ENCODE measurements at places on chromosomes 2 and 18.
A peak's percentile ranks its signal among the peaks of the same experiment; 100 is the strongest.

DNA sequence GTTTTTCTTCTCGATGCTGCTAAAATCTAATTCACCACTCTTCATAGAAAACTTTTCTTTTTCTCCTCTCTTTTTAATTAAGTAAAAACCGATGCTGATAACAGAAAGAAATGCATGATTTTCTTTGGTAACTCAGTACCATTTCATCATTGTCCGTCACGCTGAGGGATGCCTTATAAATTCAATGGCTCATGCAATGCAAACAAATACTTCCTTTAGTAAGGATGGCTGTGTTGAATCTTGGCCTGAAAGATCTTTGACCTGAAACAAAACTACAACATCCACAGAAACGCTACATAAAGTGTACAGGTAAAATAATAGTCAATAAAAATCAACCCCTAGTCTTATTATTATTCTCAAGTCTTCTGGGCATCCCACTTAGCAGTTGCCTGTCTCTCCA, 261.4 kb downstream of the SLC8A1 start:
- DNase-seq, result no peak

DNA sequence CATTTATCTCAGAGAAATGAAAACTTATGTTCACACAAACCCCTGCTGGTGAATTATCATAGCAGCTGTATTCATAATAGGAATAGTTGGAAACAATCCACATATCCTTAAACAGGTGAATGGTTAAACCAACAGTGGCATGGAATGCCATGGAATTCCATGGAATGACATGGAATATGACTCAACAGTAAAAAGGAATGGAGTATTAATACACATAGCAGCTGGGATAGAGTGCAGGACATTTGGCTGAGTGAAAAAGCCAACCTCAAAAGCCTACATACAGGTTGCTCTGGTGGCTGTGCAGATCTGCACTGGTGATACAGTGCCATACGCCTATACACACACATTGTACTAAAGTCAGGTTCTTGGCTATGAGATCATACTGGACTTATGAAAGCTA, 69.5 kb downstream of the FAM168B start:
- DNase-seq, result no peak

GRCh38 chr2:105812180-105813044, 67.7 kb downstream of the NCK2 start:
- DNase-seq, result no peak

DNA sequence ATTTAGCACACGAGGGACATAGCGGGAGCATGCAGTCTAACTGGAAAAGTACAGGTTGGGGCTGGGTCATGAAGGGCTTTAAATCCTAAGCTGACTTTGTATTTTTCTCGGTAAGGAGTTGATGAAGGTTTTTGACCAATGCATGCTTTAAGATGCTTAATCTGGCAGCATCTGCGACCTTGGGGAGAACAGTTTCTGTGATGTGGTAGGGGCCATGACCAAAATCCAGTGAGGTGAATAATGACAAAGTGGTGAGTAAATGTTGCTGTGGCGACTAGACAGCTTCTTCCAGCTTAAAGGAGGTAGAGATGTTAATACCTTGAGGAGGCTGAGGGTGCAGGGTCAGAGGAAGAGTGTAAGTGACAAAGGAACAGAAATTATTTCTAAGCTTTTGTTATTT, 174.6 kb upstream of the ALPP start:
- DNase-seq, result no peak

DNA sequence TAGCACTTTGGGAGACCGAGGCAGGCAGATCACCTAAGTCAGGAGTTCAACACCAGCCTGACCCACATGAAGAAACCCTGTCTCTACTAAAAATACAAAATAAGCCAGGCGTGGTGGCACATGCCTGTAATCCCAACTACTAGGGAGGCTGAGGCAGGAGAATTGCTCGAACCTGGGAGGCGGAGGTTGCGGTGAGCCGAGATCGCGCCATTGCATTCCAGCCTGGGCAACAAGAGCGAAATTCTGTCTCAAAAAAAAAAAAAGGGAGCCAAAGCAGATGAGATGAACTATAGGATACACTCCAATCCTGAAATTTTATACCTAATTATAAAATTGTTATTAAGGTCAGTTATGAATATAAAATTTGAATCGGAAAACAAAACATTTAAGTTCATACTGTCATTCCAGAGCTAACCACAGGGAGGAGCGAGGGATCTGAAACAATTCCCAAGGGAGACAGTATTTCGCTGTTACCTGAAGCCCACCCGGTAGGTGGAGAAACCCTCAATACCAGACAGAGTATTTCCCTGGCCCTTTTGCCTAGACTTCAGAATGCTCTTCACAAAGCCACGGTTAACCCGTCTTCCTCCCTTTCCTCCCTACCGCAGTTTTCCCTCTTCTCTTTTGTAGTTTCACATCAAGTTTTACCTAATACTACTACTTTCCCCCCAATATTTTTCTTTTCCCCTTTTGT, 1.4 kb downstream of the PPM1G start:
- peak; percentile 75 for DNase-seq

- DNase-seq, result no peak
These were observed 11.0 kb upstream of the GAREM2 start for GRCh38 chr2:26161926-26162325.

DNA sequence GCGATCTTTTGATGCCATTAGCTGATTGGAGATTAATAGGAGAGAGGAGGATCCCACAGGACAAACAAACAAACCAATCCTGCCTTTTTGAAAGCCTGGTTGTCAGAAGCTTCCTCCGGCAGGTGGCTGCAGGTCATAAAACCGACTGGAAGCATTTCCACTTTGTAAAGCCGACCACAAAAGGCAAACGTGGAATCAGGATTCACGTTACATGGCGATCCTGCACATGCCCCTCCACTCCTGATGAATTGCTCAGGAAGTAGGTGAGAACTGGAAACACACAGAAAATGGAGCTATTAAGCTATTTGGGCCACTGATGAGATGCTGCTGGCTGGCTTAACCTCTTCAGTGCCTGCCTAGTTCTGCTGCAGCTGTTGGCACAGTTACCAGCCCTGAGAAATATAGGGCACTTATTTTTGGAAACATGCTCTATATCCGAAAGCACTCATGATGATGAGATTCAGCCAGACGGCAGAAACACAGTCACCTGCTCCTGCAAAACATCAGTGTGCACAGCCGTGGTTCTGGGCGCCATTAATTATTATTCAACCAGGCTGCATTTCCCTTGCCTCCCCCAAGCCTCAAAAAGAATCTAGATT, 110.3 kb upstream of the ST6GAL2 start:
- DNase-seq, result no peak

GRCh38 chr2:42249284-42249683, 80.1 kb downstream of the EML4 start:
- DNase-seq, result no peak

GRCh38 chr2:69641471-69641870, 2.1 kb downstream of the AAK1 start:
- DNase-seq, result no peak

DNA sequence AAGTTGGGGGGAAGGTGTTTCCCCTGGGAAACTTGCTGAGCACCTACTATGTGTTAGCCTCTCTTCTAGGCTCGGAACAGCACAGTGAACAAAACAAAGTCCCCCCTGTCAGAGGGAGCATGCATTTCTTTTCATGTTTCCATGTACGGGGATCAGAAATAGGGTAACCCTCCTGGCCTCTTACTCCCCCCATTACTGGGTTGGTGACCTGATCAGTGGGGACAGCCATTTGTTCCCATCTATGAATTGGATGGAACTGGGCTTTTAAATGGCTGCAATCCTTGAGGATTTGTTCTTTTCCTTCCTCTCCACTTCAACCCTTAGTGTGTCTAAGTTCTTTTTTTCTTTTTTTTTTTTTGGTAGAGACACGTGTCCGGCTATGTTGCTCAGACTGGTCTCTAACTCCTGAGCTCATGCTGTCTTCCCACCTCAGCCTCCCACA, 13.7 kb downstream of the NCL start:
- no peak for DNase-seq

DNA sequence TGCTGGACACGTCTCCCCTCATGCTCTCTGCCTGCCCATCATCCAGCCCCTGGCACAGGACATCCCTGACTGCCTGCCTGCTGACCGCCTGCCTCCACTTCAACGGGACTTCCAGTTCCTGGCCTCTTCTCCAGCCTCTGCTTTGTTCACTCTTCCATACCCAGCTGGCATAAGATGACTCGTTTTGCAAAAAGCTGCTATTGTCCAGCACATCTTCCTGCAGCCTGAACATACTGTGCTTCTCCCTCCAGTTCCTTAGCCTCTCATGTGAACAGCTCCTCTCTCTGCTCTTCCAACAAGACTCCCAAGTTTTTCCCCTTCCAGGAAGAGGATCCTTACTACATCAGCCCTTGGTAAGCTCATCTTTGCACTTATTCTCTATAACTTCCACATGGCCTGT, 62.4 kb upstream of the SKOR2 start:
- DNase-seq, result no peak

DNA sequence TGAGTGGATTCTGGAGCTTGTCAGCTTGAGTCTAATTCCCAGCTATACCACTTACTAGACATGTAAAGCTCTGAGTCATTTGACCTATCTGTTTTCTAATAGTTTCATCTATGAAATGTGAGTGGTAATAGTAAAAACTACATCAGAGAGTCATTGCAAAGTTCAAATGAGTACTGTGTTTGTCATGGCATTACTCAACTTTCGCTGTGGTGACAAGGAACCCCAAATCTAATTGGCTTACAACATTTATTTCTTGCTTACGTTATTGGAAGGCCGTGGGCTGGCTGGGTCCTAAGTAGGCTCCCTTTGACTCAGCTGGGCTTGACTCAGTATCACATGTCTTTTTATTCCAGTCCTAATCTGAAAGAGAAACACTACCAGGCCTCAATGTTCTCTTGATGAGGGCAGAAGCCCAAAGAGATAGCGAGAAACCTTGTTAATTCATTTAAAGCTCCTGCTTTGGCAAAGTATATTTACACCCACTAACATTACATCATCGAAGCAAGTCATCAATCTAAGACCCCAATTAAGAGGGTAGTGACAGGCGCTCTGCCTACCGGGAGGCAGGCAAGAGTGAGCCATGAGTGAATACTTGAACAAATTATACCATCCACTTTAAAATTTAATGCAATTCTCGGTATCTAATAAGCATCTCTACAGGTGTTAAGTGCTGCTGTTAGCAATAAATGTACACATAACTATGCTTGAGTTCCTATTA, 431.8 kb upstream of the SPHKAP start:
- no peak for DNase-seq

GRCh38 chr2:100140582-100140981, 1.8 kb downstream of the AFF3 start:
- DNase-seq, result no peak

DNA sequence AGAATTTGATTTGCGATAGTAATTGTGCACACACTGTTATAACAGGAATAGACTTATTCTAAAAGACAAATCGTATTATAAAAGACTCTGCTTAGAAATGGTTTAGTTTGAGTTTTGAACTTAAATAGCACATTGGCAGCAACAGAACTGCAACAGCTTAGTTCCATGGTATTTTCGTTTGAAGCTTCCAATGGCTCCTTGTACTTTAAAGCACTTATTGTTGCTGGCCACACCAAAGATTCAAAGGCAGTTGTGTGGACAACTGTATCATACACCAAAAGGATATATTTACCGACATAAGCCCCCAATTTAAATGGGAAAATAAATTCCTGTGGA, 627 bp downstream of the WIPF1 start:
- no peak for DNase-seq

DNA sequence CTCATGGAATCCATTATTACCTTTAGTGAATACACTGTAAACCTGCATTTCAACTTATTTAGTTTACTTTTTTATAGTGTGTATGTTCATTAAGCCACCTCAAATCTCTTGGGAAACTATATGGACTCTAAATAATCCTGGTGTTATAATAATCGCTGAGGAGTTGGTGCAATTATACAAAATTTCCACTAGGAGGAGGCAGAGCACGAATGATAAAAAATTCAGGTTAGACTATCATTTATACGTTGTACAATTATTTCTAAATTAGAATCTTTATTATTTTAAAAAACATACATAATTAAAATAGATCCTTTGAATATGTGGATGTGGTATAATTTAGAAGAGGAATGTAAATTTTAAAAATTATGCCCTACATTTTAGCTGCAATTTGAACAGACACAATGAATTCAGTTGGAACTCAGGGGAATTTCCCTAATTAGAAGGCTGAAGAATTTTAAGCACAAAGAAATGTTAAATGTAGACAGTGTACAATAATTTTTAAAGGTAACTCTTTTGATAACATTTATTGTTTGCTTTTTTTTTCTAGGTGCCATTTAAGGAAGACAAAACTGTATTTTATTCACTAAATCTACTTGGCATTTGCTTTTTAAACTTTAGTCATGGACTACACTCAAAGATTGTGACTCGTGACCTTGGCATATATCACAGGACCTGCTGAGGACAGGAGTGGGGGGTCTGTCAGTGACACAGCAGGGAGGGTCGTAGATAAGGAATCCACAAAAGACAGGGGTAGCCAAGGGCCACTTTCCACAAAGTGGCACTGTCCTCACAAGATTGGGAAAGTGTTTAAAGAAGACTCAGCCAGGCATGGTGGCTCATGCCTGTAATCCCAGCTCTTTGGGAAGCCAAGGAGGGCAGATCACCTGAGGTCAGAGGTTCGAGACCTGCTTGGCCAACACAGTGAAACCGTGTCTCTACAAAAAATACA, 45.5 kb downstream of the RAB12 start:
- peak; percentile 43 for DNase-seq

DNA sequence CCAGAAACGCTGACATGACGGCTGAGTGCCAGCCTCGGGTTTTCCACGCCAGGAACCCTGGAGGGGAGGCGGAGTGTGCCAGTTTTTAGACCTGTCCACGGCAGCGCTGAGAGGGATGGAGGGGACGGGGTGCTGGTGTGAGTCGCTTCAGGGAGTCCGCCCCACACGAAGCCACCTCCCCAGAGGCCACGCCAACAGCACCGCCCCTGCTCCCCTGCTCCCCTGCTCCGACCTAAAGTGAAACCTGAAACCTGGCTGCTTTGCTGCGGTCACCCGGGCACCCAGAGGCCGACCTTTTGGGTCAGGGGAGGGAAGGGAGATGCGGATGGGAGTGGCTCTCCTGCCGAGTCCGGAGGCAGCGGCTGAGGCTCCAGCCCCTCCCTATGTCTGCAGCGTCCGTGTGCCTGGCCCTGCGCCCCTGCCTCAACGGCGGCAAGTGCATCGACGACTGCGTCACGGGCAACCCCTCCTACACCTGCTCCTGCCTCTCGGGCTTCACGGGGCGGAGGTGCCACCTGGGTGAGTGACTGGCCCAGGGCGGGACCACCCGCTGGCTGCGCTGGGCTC, 38.1 kb downstream of the SNED1 start:
- DNase-seq, result no peak

Data from A549 (cell line).